ENCODE measurements at places on chromosomes 2 and 18. TPM values are rescaled to one million over a fixed set of nuclear protein-coding genes. Genes with fewer than 3 reads are reported as not detected.

Gene AQP12A
- total RNA-seq, result not detected

- H3K36me3 ChIP-seq, result peaks cover 4% of the 10 kb centered on the region
- H3K27ac ChIP-seq, result peak overlapping the region; percentile 53
- DNase-seq, result no peak
- no peaks in the 10 kb centered on the region for H3K27me3 ChIP-seq
Measured at GRCh38 chr2:101026253-101026701, 24.2 kb downstream of the RPL31 start.

DNA sequence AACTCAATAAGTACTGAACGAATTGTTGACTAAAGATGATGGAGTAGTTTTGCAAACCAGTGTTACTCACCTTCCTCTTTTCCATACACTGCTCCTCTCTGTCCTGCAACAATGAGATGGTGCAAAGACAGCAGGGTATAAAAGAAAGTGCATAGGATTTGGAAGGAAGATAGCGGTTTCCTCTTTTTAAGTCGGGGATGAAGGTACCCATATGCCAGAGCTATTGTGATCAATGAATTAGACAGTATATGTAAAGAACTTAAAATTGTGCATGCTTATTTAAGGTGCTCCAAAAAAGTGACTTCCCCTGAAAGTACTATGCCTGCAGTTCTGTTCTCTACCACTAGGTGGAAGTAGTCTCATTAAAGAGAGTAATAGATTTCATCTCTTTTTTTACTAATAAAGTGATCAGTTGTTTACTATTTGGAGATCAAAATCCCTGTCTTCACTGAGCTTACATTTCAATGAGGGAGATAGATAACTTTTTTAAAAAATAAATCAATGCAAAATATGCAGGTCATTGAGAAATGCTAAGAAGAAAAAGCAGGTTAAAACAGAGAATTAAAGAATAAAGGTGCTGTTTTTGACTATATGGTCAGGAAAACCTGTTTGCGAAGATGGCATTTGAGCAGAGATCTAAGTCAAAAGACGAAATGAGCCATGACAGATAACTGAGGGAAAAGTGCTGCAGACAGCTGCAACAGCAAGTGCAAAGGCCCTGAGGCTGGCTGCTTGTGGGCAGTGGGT, 339.7 kb upstream of the SLC14A2 start:
- H3K4me1 ChIP-seq, result no peaks in the 10 kb centered on the region
- no peak overlapping the region for H3K4me3 ChIP-seq
- no peak overlapping the region for H3K27ac ChIP-seq
- H3K27me3 ChIP-seq, result peaks cover 5% of the 10 kb centered on the region
- DNase-seq, result no peak
- H3K36me3 ChIP-seq, result no peaks in the 10 kb centered on the region

GRCh38 chr2:217818293-217818850, 184.4 kb downstream of the TNS1 start:
- H3K4me1 ChIP-seq, result peaks cover 17% of the 10 kb centered on the region
- H3K27ac ChIP-seq, result no peak overlapping the region
- DNase-seq, result no peak
- no peak overlapping the region for H3K4me3 ChIP-seq

Gene IMPA2
- 60.4 TPM for total RNA-seq

DNA sequence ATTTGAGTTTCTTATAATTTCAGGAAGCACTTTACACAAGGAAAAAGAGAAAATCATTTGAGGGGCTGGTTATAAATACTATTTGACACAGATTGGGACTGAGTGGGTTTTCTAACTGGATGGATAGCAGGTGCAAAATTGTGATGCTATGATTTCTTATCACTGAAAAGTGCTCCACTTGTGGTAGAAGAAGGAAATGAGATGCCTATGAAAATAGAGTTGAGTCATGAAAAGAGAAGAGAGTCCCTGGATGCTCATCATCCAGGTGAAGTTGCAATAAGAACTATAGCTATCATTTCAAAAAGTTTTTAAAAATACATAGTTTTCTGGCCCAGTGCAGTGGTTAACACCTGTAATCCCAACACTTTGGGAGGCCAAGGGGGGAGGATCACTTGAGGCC, 39.4 kb upstream of the NFE2L2 start:
- peaks cover 4% of the 10 kb centered on the region for H3K4me1 ChIP-seq
- H3K27me3 ChIP-seq, result peaks cover 10% of the 10 kb centered on the region
- no peak overlapping the region for H3K27ac ChIP-seq
- no peaks in the 10 kb centered on the region for H3K36me3 ChIP-seq
- H3K4me3 ChIP-seq, result no peak overlapping the region

DNA sequence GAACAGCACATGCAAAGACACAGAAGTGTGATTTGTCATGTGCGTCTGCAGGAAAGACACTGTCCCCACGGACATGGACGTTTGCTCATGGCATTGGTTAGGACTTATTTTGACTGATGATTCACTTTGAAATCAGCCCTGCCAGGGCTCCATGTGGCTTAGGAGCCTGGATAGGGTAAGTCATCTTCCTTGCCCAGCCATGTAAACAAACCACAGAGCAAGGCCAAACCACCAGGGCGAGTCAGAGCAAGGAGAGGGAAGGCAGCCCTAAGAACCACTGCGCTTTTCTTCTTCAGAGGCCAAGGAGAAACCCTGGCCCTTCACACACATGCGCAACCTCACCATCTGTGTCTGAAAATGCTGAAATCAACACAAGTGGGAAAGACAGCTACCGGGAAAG, 88.8 kb downstream of the GFPT1 start:
- H3K4me3 ChIP-seq, result no peak overlapping the region
- no peaks in the 10 kb centered on the region for H3K4me1 ChIP-seq
- H3K27ac ChIP-seq, result no peak overlapping the region
- DNase-seq, result no peak
- no peaks in the 10 kb centered on the region for H3K27me3 ChIP-seq

GRCh38 chr2:74497777-74498499, 1.5 kb downstream of the LBX2 start:
- peaks cover 75% of the 10 kb centered on the region for H3K27me3 ChIP-seq
- peak overlapping the region; percentile 75 for H3K4me3 ChIP-seq
- DNase-seq, result peak; percentile 85

Gene UPP2
- total RNA-seq, result not detected

Gene ZNF521
- 26.9 TPM for total RNA-seq

- no peak overlapping the region for H3K4me3 ChIP-seq
- H3K27ac ChIP-seq, result no peak overlapping the region
- DNase-seq, result no peak
- no peaks in the 10 kb centered on the region for H3K27me3 ChIP-seq
- no peaks in the 10 kb centered on the region for H3K36me3 ChIP-seq
- H3K4me1 ChIP-seq, result no peaks in the 10 kb centered on the region
Measured at GRCh38 chr2:65654496-65654895, 222.1 kb upstream of the SPRED2 start.
